Kidney (tissue), 22 donors: ENCODE measurements at places on chromosomes 12 and 14.

DNA sequence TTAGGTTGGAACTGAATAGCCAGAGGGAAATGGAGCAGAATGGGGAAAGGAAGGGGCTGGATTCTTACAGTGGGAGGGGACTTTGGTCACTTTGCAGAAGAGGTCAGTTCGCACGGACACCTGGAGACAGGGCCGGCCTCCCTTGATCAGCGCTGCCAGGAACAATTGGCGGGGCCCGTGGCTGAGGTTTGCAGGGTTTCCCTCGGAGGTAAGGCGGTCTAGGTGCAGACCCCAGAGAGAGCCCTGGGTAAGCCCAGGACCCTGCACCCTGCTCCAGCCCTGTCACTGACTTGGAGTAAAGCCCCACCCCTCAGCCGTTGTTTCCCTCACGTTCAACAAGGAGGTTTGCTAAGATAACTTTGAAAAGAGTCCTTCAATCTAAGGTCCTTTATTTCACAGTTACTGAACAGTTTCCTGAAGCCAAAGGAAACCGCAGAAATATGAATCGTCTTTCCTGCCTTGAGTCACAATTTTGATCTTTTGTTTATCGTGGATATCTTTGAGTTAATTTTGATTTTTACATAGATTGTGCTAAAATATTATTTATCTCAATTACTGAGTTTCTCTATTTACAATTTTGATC is 231.4 kb upstream of the RTL1 start:
- DNase-seq = no peak

DNA sequence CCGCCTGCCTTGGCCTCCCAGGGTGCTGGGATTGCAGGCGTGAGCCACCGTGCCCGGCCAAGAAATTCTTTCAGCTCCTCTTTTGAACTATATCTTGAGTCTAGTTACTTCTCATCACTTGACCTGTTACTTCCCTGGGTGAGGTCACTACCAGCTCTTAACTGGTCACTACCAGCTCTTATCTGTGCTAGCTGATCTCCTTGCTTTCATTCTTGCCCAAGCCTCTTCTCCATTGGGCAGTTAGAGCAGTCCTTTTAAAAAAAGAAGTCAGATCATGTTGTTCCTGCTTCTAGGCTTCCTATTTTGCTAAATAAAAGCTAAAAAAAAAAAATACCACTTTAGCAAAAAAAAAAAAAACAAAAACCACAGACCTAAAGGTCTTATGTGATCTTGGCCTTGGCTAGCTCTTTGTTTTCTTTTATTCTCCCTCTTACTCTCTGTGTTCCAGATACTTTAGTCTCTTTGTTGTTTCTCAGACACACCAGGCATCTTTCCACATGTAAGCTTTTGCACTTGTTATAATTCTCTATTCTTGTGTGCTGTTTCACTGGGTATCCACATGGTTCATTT is 63.5 kb downstream of the RAD51B start:
- DNase-seq = no peak

- no peak for DNase-seq
Measured at GRCh38 chr12:12366701-12367481, 10.0 kb downstream of the BORCS5 start.

DNA sequence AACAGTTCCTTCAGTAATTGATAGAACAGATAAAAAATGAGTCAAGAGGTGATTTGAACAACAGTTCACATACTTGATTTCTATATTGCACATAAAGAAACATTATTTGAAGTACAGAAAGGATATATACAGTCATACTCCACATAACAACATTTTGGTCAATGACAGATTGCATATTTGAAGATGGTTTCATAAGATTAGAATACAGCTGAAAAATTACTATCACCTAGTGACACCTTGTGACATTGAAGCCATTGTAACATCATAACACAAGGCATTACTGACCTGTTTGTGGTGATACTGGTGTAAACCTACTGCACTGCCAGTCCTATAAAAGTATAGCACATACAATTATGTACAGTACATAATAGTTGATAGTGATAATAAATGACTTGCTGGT is 43.1 kb upstream of the ABCC9 start:
- DNase-seq = no peak

GRCh38 chr12:41683513-41684240 is 461.0 kb downstream of the GXYLT1 start:
- no peak for DNase-seq

DNA sequence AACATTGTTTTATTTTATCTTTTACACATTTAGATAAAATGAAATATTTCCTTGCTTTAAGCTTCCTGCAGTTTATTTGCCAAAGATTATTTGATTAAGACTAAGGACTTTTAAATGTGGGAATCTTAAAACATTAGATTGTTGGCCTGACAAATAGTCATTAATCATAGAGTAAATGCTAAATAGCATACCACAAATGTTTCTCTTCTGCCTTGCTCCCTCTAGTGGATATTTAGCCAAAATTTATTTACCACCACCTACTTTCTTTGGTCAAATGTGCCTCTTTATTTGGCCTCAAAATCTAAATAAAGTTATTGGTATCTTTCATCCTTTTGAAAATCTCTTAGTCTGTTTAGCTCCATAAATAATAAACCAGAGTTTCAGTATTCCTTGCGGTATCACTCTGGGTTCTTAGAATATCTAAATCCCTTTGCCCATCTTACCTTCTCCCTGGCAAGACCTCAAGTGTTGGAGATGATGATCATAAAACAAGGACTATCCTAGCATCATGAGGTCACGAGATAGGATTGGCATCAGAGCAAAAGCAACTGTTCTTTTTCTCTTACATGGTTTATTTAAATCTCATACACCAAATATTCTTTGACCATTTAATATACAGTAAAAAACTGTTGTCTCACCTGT is 150.6 kb upstream of the AEBP2 start:
- DNase-seq = no peak

- no peak for DNase-seq
Measured at GRCh38 chr14:55717621-55718020, 137.6 kb downstream of the KTN1 start.

GRCh38 chr12:106519607-106520021 is 63.2 kb upstream of the RFX4 start:
- DNase-seq = no peak

GRCh38 chr12:517538-517937 is 57.8 kb downstream of the B4GALNT3 start:
- DNase-seq = no peak
